ENCODE measurements at places on chromosomes 5 and 9.
A peak's percentile ranks its signal among the peaks of the same experiment; 100 is the strongest.

- no peak for DNase-seq
Observed at GRCh38 chr9:108156270-108156998, 666.9 kb upstream of the KLF4 start.

DNA sequence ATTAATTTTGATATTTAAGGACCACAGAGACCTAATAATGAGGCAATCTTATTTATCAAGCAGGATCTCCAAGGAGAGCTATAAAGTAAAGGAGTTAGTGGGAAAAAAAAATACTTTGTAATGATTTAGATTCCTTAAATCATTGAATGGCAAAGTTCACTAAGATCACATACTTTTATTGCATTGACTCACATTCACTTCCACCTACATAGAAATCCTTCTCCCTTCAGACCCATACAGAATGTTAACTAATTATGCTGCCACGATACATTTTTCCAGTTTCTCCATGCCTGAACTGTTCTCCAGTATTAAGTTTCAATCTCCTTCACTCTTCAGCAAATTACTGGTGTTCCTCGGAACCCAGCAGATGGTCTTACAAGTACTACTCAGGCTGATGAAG is 388.7 kb downstream of the EFNA5 start:
- no peak for DNase-seq

- peak; percentile 78 for DNase-seq
Observed at GRCh38 chr5:158560170-158560569, 539.5 kb downstream of the EBF1 start.

GRCh38 chr5:137234973-137235943 is 263.9 kb downstream of the SPOCK1 start:
- DNase-seq = no peak

DNA sequence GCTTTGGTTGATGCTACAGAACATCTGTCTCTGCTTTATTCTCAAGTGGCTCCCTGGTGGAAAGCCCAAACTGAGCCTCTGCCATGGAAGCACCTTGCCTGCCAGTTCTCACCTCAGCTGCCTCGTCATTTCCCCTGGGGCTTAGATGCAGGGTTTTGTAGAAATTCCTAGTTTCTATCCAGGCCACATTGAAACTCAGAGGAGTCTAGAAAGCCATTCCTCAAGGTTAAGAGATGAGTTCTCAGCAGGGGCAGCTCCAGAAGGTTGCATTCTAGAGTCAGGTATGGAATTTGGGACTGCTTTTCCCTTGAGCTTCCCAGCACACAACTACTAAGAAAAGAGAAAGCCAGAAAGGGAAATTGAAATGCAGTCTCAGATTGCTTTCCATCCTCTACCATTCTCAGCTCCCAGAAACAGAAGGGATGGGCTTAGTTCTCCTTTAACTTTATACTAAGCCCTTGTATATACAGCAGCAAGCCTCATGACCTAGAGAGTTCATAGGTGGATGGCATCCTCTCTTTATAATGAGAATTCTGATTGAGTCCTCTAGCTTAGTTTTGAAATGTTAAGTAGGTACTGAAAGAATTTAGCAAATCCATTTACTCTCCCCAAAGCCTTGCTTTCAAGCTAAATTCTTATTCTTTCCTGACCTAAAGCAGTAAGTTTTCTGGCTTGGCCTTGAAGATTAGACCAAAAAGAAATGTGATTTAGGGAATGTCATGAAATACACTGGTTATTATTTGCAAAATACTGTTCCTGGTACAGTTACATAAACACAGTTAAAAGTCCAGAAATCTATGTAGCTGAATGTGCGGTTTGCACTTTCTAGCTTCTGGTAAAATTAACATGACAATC is 66.0 kb upstream of the MEF2C start:
- DNase-seq = no peak

- no peak for DNase-seq
Observed at GRCh38 chr9:128253140-128253990, 22.4 kb downstream of the GOLGA2 start.

DNA sequence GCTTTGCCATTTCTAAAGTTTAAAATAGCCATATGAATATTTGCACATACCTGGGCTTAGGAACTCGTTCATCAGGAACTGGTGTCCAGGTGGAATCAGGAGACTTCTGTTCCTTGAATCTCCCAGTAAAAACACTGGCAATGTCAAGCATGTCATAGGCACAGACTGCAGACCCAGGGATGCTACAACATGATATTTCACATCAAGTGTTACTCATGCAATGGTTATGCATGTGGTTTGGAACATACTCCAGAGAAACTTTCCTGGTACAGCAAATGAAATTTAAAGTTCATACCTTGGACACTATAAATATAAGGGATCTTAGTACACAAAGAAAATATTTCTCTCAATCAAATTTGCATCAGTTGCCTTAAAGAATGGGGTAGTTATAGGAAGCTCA is 92.2 kb downstream of the SEMA6A start:
- DNase-seq = peak; percentile 6

DNA sequence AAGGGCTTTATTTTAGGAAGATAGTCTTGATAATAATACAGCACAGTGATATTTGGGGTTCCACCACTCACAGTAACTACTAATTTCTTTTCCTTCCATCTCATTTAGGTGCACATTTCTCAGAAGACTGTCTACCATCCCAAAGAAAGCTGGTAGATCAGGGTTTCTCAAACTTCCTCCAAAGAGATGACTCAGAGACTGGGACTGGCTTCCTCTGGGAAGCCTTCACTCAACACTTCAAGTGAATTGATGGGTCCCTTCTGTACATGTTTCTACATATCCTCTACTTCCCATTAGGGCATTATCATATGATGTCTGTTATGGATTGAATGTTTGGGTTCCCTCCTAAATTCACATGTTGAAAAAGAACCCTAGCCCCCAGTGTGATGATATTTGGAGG is 138.5 kb downstream of the SPOCK1 start:
- no peak for DNase-seq

DNA sequence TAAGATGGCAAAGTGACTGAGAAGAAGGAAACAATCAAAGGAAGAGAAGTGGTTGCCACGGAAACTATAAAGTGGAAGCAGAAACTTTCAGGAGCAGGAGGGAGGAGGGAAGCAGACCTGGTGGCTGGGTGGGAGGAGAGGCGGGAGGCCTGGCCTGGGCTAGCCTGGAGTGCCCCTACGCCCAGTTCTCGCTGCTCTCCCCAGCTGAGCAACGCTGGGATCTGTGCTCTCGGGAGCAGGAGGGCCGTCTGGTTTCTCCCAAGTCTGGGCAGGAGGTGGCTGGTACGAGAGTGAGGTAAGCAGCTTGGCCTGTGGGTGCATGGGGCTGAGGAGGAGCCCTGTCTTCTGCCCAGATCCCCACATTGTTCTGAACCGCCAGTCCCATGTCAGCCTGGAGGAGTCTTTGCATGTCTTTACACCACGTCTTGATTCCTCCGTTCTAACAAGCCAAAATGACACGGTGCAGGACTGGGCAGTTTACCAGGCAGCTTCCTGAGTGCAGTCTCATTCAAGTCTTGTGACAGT is 15.0 kb upstream of the DAB2IP start:
- peak; percentile 42 for DNase-seq

DNA sequence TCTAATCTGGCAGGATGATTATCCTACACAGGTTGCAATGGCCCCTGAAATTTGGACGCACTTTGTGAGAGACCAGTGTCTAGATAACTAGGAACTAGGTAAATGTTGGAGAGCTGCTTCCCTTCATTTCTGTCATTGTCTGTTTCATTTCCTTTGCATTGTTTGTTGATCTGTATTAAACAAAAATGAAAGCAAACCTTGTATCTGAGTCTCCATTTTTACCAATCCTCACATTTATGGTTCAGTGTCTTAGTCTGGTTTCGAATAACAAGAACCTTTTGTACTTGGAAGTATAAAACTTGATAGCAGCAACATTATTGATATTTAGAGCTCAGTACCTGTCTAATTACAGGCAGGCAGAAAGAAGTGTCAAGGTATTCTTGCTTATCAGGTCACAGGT is 105.5 kb downstream of the MRPS30 start:
- no peak for DNase-seq

DNA sequence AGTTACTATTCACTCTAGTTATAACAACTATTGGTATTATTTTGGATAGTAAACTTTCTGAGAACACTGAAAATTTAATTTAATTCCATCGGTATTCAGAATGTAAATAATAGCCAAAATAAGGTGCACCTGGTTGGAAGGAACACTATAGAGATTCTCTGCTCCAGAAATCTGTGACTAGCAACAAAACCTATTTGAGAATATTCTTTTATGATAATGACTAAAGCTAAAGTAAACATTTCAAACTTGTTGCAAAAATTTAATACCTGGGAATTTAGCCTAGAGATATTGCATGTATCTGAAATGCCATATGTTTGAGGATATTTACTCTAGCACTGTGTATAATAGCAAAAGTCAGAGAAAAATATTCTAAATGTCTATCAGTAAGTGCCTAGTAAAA is 144.1 kb downstream of the PLK2 start:
- no peak for DNase-seq

DNA sequence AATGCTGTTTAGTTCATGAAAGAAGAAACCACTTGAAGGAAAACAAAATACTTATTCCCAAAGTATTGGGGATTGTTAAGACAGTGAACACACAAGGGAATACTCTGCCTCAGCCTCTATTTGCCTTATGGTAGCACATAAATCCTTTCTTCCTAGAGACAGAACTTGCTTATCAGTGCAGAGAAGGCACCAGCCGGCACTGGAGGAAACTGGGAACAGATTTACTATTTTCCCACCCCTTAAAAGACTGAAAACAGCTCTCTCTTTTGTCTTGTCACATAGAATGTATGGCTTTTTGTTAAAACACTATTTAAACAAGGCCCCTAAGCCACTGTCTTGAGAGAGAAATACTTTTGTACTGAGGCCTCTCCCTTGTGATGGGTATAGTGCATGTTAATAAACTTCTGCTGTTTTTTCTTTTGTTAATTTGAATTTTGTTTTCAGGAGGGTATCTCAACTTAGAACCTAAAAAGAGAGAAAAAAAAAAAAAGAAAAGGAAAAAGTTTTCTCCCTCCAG is 40.7 kb upstream of the EDIL3 start:
- no peak for DNase-seq

GRCh38 chr9:125494653-125494915 is 212.4 kb downstream of the MAPKAP1 start:
- DNase-seq = no peak

DNA sequence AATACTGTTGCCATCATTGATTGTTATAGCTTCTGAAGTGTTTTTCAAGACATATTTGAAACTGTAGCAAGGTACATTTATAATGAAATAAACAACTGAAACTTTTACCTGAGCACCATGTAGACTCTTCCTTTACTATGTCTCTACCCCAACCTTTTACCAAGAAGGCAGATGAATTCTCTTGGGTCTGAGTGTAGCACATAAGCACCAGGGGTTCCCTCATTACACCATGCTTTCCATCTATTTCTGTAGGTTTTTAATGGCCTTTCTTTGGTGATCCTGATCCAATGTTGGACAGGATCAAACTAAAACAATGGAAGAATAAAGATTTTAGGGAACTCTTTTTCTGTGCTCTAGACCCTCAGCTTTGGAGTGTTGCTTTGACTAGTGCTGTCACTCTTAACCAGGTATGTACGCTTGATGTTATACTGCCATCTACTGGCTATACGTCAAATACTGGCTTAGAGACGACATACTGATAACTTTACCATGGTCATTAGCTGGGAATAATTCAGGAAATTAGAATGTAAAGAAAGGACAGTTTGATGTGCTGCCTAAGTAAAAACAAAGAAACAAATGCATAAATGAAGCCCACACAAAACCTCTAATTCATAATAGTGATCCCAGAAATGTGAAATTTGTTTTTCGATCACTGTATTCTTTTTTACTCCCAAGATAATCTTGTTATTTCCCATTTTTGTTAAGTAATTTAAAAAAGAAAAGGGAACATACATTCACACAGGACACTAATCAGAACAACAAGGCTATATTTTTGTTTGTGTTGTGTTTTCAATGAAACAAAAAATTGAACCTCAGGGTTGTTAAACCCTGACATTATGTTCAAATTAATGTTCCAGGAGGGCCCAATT is 30.7 kb downstream of the IFNW1 start:
- peak; percentile 59 for DNase-seq

DNA sequence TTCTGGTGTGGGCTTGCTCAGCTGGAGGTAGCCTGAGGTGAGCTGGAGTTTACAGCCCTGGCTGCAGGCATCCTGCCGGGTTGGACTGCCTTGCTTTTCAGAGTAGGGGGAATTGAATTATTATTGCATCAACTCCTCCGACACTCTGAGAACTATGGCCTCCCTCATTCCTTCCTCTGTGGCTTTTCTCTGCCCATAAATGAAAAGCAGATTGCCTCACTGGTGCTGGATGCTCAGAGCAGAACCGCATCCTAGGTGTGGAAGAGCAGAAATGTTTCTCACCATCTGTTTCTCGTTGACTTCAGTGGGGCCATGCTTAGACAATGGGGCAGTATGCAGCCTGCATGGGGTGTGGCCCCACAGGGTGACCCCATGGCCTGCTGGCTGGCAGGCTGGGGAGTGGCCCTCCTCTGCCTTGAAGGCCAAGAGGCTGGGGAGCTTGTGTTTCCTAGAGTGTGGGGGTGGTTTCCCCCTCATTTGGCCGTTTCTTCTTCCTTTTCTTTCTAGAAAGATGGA is 27.3 kb upstream of the TGFBI start:
- no peak for DNase-seq

DNA sequence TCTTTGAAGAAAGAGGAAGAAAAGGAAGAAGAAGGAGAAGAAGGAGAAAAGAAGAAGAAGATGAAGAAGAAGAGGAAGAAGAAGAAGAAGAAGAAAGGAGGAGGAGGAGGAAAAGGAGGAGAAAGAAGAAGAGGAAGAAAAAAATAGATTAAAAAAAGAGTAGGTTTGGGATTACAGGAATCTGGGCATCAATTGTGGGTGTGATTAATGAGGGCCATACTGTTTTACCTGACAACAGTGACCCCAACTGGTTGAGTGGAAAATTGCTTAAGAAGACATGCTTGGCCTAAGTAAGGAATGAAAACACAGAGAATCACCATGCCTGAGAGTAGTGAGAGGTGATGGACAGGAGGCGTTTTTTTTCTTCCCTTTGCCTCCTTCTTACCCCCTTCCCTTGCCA is 114.6 kb downstream of the FAM170A start:
- peak; percentile 18 for DNase-seq

GRCh38 chr9:119412399-119412798 is 43.2 kb upstream of the BRINP1 start:
- no peak for DNase-seq

GRCh38 chr9:6096821-6097220 is 81.4 kb upstream of the RANBP6 start:
- DNase-seq = peak; percentile 60

Data from stromal cell of bone marrow (primary cell).